ENCODE measurements at places on chromosomes 11 and 22. TPM values are rescaled to one million over a fixed set of nuclear protein-coding genes. Genes with fewer than 3 reads are reported as not detected.

DNA sequence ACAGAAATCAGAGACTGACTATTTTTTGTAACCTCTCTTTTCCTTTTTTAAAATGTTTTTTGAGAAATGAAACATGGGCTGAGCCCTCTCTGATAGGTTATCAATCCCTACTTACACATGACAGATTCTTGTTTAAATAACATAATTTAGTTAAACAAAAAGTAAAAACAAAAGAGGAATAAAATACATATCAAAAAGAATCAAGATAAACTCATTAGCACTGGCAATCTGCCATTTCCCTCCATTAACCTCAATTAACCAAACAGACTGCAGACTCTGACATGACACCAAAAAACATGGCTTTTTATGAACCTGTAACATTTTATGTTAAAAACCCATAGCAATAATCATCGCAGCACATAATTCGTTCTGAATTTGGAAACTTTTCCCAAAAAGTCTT, 284.4 kb upstream of the MTNR1B start:
- DNase-seq, result no peak
- no peak overlapping the region for H3K27ac ChIP-seq
- H3K4me3 ChIP-seq, result no peak overlapping the region

DNA sequence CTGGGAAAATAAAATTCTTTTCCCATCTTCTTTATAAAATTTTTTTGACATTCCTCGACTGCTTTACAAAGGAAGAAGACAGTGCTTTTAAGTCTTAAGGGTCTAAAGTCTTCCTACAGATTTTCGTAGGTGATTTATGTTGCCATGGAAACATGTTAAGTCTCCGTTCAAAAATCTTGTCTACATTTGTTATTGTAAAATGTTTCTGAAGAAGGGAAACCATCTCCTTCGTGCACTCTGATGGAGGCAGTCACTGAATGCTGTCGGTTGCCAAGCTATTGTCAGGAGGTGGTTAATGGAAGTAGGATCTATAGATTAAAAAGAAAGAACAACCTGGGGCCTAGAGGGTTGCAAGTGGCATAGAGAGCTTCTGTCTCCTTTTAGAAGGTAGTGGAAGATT, 52.6 kb downstream of the MAP6 start:
- H3K36me3 ChIP-seq, result no peaks in the 10 kb centered on the region
- H3K4me3 ChIP-seq, result no peak overlapping the region
- no peak for DNase-seq
- H3K27ac ChIP-seq, result no peak overlapping the region
- no peaks in the 10 kb centered on the region for H3K4me1 ChIP-seq

GRCh38 chr22:33803371-33804282, 116.6 kb downstream of the LARGE1 start:
- no peaks in the 10 kb centered on the region for H3K4me1 ChIP-seq
- no peak overlapping the region for H3K27ac ChIP-seq
- H3K27me3 ChIP-seq, result no peaks in the 10 kb centered on the region
- no peak for DNase-seq
- H3K36me3 ChIP-seq, result no peaks in the 10 kb centered on the region

The FADS3 gene
- total RNA-seq, result 3.7 TPM

The OR56B4 gene
- total RNA-seq, result not detected

Data from activated CD4-positive, alpha-beta T cell treated with anti-CD3 and anti-CD28 coated beads, Interleukin-2, amount 10 ng/mL, durations not matched to agents 7 days and 5 days (primary cell).